ENCODE measurements at places on chromosomes 4 and X.

DNA sequence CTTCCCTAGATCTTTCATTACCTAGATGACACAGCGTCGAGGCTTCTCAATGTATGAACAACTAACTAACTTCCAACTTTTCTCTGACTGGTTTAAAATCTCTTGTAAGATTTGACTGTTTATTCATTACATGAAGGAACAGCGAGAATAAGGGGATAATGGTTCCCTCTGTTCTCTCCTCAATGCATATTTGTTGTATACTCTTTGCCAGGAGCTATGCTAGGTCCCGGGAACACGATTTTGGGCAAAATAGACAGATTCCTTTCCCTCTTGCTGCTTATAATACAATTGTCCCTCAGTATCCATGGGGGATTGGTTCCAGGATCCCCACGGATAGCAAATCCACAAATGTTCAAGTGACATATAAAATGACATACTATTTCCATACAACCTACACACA, 1020.0 kb downstream of the DMD start:
- DNase-seq: no peak

- no peak for DNase-seq
Observed at GRCh38 chrX:104310657-104311254, 56.0 kb upstream of the ESX1 start.

DNA sequence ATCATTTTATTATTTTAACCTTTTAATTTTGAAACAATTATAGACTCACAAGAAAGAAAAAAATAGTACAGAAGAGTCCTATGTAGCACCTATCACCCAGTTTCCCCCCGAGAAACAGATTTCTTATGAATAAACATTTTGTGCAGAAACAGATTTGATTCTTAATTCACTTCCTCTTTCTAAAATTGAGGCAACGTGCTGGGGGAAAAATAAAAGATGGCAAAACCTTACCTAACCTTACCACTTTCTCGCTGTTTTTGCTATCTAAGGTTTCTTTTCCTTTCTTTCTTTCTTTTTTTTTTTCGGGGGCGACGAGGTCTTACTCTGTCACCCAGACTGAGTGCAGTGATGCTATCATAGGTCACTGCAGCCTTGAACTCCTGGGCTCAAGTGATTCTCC, 4.3 kb upstream of the CLNK start:
- no peak for DNase-seq

GRCh38 chr4:168885400-168885799, 124.7 kb downstream of the CBR4 start:
- no peak for DNase-seq

DNA sequence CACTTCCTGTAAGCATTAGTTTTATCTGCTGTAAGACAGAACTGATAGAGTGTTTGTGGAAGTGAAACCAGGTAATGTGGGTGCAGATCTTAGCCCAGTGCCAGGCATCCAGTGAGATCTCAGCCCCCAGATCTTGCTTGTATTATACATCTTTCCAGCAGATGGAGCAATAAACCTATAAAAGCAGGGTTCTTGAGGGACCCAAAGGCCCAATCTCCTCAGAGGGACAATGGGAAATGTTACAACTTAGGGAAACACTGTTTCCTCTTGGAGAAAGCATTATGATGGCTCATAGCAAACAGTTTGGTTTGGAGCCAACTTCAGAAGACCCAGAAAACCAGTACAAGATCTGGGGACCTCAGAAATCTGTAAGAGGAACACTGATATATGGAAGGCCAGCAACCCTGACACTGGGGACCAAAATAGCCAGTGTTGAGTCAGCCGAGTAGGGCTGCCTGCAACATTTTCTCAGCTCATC, 206.3 kb downstream of the SLC7A11 start:
- DNase-seq: no peak

- DNase-seq: no peak
Observed at GRCh38 chrX:7704205-7704604, 138.8 kb upstream of the VCX start.

GRCh38 chr4:172778583-172778982, 390.0 kb upstream of the GALNT7 start:
- DNase-seq: no peak

DNA sequence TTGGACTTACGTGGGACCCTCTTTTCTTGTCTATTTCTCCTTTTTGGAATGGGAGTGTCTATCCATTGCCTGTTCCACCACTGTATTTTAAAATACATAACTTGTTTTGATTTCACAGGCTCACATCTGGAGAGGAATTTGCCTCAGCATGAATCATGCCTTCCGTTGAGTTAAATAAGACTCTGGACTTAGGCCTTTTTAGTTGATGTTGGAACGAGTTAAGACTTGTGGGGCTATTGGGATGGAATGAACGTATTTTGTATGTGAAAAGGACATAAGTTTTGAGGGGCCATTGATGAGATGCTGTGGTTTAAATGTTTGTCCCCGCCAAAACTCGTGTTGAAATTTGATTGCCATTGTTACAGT, 66.2 kb downstream of the BEX3 start:
- DNase-seq: no peak

DNA sequence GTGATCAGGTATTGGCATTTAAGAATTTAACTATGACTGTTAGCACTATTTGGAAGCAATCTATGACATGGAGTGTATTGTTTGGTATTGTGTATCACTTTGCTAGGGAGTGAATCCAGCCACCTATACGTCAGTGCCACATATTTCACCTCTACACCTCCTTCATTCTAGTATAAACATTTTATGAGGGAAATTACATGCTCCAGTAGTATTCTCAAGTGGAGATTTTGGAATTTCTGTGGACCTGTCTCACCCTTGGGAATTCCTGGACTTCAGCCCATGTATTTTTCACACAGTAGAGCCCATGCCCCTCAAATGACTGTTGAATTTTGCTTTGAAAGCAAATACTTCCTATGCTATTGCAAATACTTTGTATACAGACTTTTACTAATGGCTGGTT, 11.3 kb downstream of the BST1 start:
- no peak for DNase-seq

DNA sequence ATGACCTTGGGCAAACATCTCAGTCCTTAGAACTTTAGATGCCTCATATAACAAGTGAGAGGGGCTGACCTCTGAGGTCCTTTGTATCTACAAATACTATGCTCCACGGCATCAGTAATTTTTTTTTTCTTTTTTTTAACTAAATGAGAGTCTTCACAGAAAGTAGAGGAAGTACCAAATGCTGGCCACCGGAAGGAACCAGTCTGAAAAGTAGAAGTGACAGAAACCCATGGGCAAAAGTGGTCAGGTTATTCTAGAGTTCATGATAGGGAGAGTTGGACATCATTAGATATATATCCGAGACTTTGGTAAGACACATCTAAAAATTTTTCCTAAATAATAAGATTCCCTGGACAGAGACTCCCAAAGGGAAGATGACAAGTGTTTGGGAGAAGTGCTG, 53.7 kb downstream of the COQ2 start:
- DNase-seq: no peak

- no peak for DNase-seq
Observed at GRCh38 chr4:45931154-45931553, 192.7 kb downstream of the GABRG1 start.

DNA sequence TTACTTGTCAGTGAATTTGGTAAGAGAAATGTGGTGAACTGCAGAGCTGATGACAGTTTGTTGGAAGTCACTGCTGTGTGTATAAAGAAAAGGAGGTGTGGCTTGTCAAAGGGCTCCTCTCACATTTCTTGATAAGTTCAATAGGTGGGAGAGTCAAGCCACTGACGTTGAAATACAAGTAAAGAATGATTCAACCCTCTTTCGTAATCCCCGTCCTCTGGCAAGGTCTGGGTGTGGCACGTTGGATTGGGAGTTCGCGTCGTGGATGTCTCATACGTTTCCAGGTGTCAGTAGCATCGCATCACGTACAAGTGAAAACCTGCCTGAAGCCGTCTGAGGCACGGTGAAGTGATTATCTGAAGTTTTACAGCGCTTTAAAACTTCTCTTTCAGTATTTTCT, 76.4 kb downstream of the EGF start:
- DNase-seq: no peak

DNA sequence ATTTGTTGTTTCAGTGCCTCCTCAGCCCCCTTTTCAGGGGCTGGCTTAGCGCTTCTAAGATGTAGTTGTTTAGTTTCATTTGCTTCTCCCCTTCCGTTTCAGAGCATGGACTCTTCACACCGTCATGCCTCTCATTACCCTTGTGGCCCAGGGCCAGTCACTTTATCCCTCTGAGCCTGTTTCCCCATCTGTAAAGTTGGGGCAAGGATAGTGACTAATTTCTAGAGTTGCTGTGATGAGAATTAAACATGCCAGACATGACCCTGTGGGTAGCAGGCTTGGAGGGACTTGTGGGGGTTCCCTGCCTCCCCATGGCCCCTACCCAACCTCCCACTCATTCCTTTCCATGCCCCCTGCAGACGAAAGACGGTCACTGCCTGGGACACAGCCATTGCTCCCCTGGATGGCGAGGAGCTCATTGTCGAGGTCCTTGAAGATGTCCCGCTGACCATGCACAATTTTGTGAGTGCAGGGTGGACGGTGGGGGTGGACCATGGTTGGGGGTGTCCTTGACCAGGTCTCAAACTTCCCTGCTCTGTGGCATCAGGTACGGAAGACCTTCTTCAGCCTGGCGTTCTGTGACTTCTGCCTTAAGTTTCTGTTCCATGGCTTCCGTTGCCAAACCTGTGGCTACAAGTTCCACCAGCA, 3.6 kb downstream of the ARAF start:
- DNase-seq: no peak

DNA sequence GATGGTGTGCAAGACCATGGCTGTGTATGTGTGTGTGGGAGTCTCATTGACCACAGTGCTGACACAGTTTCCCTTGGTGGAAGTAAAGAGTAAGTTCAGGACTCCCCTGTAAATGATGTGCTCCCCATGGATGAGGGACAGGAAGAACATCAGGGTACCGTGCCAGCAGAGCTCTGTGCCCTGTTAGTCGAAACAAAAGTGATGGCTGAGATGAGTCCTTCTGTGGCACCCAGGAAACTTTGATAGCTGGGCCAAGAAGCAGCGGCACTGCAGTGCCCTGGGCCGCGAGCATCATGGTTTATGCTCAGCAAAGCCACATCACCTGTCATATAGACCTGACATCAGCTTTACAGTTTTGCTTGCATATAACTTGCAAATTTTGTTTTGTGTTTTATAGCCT, 61.4 kb upstream of the CLDN34 start:
- no peak for DNase-seq
